Stimulated activated CD4-positive, alpha-beta T cell treated with anti-CD3 and anti-CD28 coated beads, Interleukin-4, amount 100 ng/mL, for 24 hours (primary cell): ENCODE measurements at places on chromosomes 7 and 10.

DNA sequence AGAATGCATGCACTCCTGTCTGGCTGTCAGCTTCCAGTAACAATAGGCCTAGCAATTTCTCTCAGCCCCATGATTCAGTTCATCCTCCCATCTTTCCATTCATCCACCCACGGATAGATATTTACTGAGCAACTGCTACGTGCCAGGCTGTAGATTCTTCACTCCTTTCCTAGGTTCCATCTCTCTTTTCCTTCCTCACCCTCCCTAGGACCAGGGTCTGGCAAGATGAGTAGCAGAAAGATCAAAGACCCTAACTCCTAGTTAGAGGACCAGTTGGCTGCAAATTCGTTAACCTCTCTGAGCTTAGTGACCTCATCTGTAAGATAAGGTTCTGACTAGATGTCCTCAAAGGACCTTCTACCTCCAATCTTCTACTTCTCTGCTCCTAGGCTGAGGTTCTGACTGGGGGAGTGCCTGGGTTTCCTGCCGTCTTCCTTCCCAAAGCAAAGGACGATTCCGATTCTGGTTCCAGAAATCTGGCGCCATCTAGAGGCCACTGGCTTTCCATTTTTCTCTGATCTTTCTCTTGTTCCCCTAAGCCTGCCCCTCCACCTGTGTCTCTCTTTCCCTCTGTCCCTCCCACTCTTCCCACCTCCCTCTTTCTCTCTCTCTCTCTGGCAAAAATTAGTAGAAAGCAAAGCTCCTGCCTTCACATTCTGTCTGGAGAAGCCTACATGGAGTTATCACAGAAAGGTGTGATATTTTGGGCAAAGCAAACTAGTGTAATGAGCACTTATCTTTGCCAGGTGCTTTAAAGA lies 26.2 kb downstream of the TBATA start:
- DNase-seq, result peak; percentile 74

GRCh38 chr10:75159519-75159918 lies 48.1 kb downstream of the SAMD8 start:
- no peak for DNase-seq

DNA sequence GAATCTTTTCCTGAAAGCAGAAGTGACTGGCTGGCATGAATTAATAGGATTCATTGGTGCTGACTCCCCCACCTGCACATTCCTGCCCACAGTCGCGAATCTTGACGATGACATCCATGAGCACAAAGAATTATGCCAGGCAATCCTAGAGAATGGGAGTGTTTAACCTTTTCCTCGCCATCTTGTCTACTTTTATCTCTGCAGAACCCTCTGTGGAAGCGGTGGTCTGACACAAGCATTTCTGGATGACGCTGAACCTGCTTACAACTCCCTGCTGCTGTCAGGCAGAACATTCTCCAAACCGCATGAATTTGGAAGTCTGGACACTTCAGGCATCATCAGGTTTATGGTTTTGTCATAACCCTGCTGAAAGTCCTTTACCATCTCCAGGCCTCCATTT lies 36.5 kb downstream of the KLF6 start:
- no peak for DNase-seq

DNA sequence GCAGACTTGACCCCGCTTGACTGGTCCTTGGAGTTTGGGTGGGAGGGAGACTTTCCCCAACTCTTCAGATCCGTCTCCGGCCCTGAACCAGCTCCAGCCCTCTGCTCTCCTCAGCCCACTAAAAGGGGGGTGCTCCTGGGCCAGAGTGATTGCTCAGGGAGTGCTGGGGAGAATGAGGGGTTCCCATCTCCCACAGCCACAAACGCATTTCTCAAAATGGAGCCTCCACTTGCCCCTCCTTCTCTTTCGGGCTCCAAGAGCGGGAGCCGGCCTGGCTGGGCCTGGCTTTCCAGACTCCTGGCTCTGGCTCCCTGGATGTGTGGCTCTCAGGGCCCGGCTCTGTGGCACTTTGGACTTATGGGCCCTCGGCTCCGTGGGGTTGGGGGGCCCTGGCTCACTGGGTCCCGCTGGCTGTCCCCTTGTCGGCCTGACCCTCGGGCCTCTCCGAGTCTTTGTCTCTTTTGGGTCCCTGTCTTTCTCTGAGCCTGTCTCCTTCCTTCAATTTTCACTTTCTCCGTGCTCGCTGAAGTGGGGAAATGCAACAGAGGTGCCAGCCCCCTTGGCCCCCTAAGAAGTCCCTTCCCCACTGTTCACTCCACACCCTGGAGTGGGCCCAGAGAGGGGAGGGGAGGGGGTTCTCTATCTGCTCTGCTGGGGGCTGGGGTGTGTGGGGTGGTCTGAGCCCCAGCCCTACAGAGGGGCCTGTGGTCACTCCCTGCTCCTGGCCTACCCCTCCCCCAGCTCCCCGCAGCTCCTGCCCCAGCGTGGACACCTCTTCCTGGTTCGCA lies 713 bp downstream of the LZTS2 start:
- DNase-seq, result no peak

DNA sequence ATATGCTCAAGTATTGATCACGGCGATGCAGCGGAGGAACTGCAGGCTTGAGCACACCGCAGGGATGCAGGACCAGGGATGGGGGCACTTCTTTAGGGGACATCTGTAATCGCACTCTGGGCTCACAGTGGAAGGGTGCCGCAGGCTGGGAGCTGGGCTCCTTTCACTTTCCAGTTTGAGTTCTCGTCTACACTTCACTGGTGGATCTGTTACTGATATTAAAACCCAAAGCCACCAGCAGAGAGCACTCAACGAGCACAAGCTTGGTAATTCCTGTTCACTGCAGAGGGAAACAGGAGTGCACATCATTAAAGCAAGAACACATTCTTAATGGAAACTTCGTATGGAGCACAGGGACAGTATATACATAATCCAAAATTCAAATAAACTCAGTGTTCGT lies 91.3 kb downstream of the PARD3 start:
- no peak for DNase-seq

- no peak for DNase-seq
Measured at GRCh38 chr10:30829901-30830300, 200.3 kb upstream of the LYZL2 start.
